PC-9 (cell line): ENCODE measurements at places on chromosomes 12 and 14.
A peak's percentile ranks its signal among the peaks of the same experiment; 100 is the strongest.

GRCh38 chr14:20493634-20494033 is 11.7 kb upstream of the RNASE10 start:
- no peak for DNase-seq

GRCh38 chr14:51449681-51450080 is 202.0 kb upstream of the FRMD6 start:
- no peak for DNase-seq

GRCh38 chr12:103924761-103925641 is 5.2 kb upstream of the HSP90B1 start:
- no peak for DNase-seq

DNA sequence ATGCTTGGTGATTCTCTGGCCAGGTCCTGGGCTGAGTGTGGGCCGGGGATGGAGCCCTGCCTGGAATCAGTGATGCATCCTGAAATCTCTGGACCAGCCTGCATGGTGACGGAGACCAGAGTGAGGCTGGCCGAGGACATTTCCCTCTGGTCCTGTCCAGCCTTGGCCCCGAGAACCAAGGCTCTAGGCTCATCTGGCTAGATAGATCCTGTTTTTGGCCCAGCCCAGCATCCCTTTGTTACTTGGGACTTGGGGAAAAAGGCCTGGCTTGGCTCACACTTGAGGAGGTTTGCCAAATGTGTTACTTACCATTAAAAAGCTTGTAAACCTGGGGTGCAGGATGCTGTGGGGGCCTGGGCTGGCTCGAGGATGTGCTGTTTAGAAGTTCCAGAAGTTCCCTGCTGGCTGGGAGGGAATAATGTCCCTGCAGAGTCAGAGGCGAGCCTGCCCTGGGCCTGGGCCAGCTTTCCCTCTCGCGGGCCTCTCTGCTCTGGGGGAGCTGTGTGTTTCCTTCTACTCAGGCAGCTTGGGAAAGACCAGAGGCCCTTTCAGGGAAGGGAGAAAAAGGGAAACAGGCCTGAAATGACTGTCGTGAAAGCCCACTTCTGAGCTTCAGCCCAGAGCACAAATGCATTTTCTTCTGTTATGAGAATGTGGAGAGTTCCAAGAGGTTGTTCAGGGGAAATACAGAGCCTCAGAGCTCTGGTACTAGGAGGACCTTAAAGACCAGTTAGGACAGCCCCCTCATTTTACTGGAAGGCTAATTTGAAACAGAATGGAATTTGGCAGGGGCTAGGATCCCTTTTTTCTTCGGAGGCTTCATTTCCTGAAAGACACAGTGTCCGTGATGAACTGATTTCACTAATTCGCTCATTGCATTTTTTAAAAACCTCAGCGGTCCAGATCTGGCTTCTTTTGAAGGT is 47.2 kb upstream of the CTDSP2 start:
- DNase-seq: no peak

- no peak for DNase-seq
These were observed 123.4 kb downstream of the TGFB3 start for GRCh38 chr14:75858362-75858761.

DNA sequence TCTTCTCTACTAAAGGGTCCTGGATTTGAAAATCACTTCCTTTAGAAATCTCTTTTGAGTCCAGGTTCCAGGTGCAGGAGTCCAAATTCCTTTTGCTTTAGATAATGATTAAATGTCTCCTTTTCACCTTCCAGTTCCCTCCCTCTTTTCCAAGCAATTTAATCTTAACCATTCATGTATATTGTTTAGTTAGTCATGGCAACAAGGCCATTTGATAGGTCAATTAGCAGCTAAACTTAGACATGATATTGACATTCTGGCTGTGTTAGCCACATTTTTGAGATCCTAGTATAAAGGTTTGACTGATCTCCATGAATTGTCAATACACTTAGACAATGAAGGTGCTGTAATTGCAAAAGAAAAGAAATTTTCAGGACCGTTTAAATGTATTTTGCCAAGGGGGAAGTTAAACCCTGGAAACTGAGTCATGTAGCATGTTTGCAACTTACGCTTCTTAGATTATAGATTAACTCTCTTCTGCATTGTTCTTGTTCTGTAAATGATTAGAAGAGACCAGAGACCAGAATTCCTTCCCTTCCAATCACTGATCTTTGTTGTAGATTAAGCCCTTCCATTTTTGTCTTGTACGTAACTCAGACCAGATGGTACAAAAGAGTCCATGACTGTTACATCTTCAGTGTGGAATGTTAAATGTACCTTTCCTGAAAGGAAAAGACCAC is 12.4 kb upstream of the C12orf75 start:
- no peak for DNase-seq

DNA sequence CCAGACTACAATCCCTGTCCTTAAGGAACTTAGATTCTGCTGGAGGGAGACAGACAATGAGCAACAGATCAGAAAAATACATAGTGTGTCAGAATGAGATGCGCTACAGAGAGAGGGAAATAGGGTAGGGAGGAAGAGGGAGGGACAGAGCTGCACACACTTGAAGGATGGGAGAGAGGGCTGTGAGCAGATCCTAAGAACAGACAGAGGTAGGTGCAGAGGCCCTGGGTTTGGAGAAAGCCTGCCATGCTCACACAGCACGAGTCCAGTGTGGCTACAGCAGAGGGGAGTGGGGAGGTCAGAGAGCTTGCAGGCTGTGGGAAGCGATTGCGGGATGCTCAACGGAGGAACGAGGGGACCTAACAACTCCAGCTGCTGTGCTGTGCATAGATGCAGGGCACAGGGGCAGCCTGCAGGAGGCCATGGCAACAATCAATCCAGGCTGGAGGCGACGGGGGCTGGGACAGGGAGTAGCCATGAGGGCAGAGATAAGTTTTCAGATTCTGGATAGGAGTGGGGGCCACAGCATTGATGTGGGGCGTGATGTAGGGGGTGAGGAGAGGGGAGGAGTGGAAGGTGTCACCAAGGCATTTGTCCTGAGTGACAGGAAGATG is 20.7 kb downstream of the FAIM2 start:
- DNase-seq: no peak

DNA sequence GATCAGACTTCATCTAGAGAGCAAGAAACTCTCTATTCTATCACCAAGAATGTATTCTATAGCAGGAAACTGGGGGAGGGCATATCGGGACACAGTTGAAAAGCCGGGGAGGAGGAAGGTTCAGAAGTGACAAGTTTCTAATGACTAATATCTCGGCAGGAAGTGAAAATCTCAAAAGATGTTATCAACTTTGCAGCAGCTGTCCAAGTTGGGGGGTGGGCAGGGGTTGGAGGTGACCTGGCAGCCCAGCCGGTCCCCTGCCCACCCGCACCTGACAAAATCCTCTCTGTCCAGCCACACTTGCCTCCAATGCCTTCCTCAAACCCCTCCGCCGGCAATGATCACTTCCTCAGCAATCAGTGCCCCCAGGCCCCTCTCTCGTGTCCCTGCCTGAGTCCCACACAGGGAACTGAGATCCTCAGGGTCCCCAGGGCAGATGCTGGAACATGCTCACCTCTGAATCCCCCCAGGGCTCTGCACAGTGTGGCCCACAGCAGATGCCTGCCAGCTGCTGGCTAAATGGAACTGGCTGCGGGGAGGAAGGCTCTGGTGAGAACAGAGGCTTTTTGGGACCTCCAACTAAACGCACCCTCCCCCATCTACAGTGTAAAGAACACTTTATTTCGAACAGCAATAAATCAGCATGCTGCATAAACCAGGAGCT is 43.9 kb downstream of the CCDC88C start:
- peak; percentile 25 for DNase-seq

- no peak for DNase-seq
These were observed 45.1 kb upstream of the KITLG start for GRCh38 chr12:88625356-88625755.

DNA sequence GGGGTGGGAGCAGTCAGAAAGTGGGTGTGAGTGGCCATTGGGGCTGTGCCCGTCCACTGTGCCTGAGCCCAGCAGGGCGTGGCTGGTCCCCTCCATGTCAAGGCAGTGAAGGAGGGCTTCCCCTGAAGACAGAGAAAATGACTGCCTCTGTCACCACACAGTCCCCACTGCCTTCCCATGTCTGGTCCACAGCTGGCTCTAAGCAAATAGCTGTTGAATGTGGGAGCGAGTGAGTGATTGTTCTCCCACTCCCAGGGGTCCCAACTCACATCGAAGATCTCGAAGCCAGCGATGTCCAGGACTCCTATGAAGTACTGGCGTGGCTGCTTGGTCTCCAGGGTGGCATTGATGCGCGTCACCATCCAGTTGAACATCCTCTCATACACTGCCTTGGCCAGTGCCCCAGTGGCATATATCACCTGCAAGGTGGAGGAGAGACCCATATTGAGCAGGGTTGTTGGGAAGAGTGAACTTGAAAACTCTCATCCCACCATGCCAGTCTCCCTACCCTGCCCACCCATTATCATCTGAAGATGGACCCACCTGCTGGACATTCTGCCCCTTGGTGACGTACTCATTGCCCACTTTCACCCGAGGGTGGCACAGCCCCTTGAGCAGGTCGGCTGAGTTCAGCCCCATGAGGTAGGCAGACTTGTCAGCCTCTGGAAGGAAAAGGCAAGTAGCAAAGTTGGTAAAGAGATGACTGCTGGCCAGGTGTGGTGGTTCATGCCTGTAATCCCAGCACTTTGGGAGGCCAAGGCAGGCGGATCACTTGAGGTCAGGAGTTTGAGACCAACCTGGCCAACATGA is 6.6 kb downstream of the MYH7 start:
- DNase-seq: no peak

DNA sequence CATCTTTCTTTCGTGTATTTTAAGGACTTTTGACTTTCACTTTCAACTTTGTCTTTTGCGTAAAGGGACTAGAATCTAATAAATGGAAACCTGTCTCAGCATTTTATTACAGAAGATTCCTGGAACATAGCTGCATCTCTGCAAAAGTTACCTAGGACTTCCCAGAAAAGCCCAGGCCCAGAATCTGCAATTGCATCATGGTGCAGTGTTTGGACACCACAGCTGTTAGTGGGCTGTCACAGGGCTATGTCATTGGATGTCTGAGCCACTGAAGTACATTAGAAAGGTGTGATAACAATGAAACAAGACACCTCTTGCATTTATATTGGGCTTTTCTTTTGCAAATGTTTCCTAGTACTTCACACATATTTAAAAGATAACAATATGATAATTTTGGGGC is 199.9 kb upstream of the IGF1 start:
- DNase-seq: no peak
